Eye (tissue), 1 donor: ENCODE measurements at places on chromosomes 13 and 19.

DNA sequence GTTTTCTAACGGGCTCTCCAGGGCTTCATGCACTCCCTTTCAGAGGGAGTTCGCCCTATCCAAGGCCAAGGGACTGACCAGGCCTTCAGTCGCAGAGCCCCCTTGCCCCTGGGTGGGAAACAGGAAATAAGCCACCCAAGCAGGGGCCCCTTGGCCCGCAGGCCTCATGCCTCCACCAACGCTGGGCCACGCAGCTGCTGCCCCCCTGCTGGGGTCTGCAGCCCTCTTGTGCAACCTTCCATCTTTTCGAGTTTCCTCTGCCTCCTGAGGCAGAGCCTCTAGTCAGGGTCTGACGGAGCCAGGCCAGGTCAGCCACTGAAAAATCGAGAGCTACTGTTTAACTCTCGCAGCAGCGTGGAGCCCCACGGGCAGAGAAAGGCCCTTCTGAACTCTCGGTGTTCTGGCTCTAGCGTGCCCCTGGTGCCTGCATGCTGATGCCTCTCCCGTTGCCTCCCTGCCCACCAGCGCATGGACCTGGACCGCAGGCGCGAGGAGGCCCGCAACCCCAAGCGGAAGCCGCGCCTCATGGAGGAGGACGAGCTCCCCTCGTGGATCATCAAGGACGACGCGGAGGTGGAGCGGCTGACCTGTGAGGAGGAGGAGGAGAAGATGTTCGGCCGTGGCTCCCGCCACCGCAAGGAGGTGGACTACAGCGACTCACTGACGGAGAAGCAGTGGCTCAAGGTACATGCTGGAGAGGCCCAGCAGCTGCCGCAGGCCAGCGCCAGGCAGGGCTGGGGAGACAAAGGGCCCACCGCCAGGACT lies 54.6 kb upstream of the LDLR start:
- DNase-seq: no peak

- DNase-seq: no peak
These were observed 249.9 kb upstream of the GPC6 start for GRCh38 chr13:92976657-92977056.

GRCh38 chr19:1266129-1266915 lies 2.8 kb upstream of the CIRBP start:
- peak; percentile 89 for DNase-seq

DNA sequence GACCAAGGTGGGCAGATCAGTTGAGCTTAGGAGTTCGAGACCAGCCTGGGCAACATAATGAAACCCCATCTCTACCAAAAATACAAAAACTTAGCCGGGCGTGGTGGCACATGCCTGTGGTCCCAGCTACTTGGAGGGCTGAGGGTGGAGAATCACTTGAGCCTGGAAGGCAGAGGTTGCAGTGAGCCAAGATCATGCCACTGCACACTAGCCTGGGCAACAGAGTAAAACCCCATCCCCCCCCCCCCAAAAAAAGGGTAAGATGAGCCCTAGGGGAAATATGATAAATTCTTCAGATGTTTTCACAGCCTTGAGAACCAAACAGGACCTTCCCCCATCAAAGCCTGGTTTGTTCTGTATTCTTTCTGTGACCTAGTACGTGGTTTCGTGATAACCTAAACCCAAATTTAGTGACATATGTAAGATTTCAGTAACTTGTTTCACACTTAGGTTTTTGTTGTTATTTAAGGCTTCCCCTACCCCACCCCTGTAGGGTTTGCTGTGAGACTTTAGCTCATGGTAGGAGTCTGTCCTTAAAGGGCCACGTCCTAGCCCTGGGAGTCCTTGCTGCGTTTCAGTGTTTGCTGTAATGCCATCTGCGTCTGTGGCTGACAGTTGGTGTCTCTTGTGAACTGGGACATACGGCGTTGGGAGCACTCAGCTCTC lies 49.6 kb downstream of the MYO9B start:
- DNase-seq: no peak

GRCh38 chr19:28840891-28841290 lies 372.1 kb downstream of the UQCRFS1 start:
- no peak for DNase-seq

DNA sequence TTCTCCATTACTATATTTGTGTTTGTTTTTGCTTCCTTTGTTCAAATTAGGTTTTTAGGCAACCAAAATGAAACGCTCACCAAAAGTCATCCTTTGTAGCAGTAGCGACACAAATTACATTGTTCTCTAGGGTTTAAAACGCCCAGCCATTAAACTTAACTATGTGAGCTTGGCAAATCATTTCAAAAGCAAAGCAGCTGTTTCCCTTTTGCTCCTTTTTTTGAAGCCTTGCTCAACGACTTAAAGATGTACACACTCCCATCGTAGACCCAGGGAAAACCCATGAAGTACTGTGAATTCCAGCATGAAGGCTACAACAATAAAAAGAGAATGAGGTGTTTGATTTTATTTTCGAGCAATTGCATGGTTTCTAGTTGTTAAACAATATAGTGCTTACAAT lies 106.7 kb downstream of the RAP2A start:
- peak; percentile 27 for DNase-seq

DNA sequence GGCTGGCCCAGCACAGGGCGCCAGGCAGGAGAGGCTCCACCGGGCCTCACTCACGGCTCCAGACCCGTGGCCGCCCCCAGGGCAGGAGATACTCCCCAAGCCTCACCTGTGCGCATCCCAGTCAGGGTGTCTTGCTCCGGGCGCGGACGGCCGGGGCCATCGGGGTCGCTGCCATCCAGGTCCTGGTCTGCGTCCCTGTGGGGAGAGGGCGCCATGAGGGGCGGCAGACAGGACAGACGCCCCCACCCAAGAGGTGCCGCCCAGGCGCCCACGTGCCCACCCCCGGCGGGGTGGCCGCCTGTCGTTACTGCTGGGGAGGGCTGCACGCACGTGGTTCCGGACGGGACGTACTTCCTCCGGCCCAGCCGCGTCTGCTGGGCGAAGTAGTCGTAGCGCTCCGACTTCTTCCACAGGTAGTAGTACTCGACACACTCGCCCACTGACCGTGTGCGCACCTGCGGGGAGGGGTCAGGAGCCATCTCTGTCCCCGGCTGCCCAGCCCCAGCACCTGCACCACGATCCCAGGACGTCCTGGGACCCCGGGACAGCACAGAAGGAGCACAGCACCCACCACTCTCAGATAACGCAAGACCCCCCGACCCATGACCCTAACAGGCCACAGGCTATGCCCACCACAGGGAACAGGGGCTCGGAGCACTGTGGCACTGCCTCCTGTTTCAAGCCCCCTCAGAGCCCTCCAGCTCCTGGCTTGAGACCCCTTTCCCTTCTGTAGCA lies 17.4 kb upstream of the PLPP2 start:
- DNase-seq: no peak

- DNase-seq: peak; percentile 15
These were observed 17.9 kb downstream of the UBAC2 start for GRCh38 chr13:99218545-99218944.

DNA sequence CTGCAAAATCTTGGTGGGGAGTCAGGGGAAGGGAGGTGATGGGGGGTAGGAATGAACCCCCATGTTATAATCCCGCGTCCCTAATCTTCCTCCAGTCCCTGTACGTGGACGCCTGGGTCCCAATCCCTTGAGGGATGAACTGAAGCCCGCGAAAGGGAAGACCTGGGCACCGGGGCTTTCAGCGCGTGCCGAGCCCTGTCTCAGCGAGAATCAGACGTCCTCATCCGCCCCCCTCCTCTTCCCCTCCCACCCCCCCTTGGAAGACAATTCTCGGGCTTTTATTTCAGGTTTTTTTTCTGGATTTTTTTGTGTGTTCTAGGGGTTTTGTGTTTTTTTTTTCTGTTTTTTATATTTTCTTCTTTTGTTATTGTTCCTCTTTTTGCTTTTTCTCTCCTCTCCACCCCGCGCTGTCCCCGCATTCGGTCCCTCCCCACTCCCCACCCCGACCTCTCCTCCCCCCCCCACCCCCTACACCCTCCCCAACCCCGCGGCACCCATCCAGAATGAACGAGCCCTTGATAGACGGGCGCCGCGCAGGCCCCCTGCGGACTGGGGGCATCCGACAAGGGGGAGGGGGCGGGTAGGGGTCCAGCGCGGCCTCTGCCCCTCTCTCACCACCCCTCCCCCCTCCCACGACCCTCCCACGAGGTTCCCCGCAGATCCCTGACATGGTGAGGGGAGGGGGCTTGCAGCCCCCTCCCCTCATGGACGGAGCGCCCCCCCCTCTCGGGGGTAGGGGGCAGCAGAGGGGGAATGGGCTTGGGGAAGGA lies 10.3 kb downstream of the C19orf81 start:
- no peak for DNase-seq

- DNase-seq: no peak
These were observed 1167.6 kb upstream of the ATXN8OS start for GRCh38 chr13:68940049-68940448.

DNA sequence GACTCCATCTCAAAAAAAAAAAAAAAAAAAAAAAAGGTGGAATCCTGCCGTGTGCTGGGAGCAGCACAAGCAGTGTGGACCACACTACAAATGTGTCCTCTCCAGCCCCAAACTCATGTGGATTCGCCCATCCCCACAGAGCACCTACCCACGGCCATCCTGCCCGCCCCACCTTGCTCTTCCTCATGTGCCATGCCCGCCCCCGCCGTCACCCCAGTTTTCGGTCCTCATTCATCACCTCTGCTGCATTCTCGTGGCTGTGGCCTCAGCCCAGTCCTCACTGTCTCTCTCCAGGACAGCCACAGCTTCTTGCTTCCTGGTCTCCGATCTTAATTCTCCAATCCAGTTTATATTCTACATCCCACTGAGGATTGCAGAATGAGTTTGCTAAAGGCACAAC lies 80.0 kb upstream of the TM9SF2 start:
- no peak for DNase-seq

DNA sequence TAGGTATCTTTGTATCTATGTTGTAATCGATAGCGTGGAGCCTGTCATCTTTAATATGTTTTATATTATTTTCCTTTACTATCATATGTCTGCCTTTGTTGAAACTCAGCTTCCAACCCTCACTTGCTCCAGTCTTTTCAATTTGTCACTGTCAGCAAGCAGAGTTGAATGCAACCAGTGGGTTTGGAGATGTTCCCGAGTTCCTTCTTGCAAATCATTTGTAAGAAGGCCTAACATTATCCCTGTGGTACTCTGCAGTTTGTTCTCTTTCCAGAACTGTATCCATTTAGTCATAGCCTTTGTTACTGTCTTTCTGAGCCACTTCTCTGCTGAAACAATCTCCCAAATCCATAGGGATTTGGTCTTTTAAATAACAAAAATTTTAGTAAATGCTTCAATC lies 41.8 kb downstream of the RNASEH2B start:
- DNase-seq: peak; percentile 37

- DNase-seq: no peak
These were observed 18.2 kb downstream of the SIN3B start for GRCh38 chr19:16847430-16847829.
